ENCODE measurements at places on chromosomes 7 and 10. TPM values are rescaled to one million over a fixed set of nuclear protein-coding genes. Genes with fewer than 3 reads are reported as not detected.

ATOH7 gene
- total RNA-seq = not detected

GIGYF1 gene
- total RNA-seq = 47.4 TPM

KCND2 gene
- total RNA-seq = not detected

GRCh38 chr7:130490311-130490791 is 1.5 kb upstream of the MEST start:
- peaks cover 23% of the 10 kb centered on the region for H3K4me1 ChIP-seq
- peaks cover 77% of the 10 kb centered on the region for H3K27me3 ChIP-seq
- H3K4me3 ChIP-seq = no peak overlapping the region

DNA sequence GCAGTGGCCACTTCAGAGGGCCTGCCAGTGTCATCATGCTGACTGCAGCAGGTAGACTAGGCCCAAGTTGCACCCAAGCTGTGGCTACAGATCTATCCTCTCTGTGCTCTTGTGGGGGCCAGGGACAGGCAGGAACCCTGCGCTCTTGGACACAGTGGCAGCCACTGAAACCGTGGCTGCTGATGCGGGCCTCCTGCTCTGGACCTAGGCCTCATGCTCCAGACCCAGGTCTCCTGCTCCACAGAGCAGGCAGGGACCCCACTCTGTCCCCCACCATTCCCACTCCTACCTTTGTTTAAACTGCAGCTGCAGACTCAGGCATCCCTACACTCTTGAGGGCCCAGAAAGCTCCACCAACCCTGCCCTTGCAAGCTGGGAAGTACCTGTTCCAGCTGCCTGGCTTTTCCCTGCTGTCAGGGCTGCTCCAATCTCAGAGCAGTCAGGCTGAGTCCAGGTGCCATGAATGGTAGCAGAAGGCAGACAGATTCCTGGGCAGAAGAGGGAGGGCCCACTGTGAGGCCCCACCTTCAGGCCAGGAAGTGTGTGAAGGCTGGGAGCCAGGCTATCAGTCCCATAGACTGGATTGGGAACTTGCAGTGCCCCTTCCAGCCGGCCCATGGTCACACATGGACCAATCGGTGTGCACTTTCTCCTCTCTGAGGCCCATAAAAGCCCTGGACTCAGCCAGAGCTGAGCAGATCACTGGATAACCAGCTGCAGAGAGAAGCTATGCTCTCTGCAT is 634.0 kb upstream of the SEMA3D start:
- no peaks in the 10 kb centered on the region for H3K4me1 ChIP-seq
- H3K36me3 ChIP-seq = no peaks in the 10 kb centered on the region
- no peaks in the 10 kb centered on the region for H3K27me3 ChIP-seq
- H3K27ac ChIP-seq = no peak overlapping the region
- no peak for DNase-seq

- peak; percentile 86 for DNase-seq
- no peaks in the 10 kb centered on the region for H3K27me3 ChIP-seq
- H3K36me3 ChIP-seq = peaks cover 15% of the 10 kb centered on the region
Observed at GRCh38 chr10:118698421-118698820, 56.3 kb downstream of the CACUL1 start.

DNA sequence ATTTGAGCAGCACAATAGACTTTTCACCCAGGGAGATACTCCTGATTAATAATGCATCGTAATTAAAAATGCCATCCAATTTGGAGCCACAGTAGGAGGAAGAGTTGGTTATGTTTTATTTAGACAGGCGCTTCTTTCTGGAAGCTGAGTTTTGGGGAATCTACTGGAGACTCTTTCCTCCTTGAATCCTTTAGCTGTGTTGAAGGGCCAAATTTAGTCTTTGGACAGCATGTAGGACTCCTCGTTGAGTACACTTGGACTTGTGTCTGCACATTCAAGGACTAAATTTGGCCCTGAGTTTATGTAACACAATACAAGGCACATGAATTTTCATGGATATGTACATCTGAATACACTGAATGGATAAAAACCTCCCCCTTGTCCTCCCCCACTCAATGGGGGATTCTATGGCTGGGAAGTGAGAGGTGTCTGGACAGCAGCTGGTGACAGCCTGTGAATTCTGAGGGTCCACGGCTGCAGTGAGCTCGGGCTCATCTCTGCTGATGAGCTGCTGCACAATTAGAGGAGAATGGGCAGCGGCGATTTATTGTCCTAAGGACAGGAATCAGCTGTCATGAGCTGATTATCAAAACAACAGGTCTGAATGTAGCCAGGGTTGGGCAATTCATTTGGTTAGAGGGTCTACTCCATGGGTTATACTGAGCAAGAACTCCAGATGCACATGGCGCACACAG is 95.2 kb downstream of the PRTFDC1 start:
- H3K36me3 ChIP-seq = no peaks in the 10 kb centered on the region
- no peaks in the 10 kb centered on the region for H3K27me3 ChIP-seq
- H3K4me1 ChIP-seq = no peaks in the 10 kb centered on the region
- no peak overlapping the region for H3K4me3 ChIP-seq
- H3K27ac ChIP-seq = no peak overlapping the region

GRCh38 chr10:127090138-127090537 is 106.3 kb downstream of the INSYN2A start:
- H3K27me3 ChIP-seq = no peaks in the 10 kb centered on the region
- no peak overlapping the region for H3K4me3 ChIP-seq
- H3K4me1 ChIP-seq = no peaks in the 10 kb centered on the region
- DNase-seq = no peak
